ENCODE measurements at places on chromosomes 13 and 19.

DNA sequence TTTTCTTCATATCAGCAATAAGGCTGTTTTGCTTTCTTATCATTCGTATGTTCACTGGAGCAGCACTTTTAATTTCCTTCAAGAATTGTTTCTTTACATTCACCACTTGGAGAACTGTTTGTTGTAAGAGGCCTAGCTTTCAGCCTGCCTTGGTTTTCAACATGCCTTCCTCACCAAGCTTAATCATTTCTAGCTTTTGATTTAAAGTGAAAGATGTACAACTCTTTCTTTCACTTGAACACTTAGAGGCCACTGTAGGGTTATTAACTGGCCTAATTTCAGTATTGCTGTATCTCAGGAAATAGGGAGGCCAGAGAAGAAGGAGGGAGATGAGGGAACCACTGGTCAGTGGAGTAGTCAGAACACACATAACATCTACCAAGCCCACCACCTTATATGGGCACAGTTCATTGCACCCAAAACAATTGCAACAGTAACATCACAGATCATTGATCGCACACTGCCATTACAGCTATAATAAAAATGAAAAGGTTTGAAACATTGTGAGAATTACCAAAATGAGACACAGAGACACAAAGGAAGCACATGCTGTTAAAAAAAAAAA lies 181.4 kb upstream of the TUBA3C start:
- no peak for DNase-seq

DNA sequence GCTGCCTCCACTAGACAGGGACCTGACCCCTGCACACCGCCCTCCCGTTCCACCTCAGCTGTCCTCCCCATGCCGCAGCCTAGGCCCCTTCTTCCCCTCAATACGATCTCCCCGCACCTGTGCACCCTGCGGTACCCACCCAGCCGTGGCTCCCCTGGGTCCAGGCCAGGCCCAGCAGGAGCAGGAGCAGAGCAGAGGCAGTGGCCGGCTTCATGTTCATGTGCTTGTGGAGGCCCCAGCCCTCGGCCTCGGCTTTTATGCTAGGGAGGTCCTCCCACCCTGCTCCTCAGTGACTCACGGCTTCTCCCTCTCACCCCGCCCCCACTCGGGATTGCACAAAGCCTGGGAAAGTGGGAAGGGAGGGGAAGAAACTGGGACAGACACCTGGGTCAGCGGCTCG lies 11.4 kb upstream of the KRTDAP start:
- no peak for DNase-seq

DNA sequence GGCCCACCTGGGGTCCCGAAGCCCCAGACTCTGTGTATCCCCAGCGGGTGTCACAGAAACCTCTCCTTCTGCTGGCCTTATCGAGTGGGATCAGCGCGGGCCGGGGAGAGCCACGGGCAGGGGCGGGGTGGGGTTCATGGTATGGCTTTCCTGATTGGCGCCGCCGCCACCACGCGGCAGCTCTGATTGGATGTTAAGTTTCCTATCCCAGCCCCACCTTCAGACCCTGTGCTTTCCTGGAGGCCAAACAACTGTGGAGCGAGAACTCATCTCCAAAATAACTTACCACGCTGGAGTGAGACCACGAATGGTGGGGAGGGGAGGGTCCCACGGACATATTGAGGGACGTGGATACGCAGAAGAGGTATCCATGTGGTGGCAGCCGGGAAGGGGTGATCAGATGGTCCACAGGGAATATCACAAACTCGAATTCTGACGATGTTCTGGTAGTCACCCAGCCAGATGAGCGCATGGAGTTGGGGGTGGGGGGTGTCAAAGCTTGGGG lies 1.0 kb upstream of the ICAM5 start:
- no peak for DNase-seq

DNA sequence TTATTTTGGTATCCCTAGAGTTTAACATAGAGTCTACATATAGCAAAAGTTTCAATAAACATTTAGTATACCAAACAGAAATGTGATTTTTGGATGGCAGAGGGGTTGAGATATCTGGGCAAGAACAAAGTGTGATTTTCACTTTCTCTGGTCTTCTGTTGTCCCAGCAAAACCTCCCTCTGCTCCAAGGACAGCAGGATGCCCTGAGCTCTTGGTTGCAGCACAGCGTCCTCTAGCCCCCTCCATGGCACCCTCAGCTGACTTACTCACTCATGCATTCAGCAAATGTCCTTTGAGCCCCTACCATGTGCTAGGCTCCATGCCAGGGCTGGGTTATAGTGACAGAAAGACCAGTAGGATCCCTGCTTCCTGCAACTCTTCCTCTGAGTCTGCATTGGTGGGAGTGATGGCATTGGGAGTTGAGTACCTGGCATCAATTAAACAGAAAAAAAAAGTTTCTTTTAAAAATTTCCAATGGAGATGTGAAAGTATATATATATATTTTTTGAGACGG lies 104.8 kb upstream of the UBL3 start:
- no peak for DNase-seq

- no peak for DNase-seq
These were observed 131.3 kb downstream of the LACC1 start for GRCh38 chr13:44011036-44011435.

DNA sequence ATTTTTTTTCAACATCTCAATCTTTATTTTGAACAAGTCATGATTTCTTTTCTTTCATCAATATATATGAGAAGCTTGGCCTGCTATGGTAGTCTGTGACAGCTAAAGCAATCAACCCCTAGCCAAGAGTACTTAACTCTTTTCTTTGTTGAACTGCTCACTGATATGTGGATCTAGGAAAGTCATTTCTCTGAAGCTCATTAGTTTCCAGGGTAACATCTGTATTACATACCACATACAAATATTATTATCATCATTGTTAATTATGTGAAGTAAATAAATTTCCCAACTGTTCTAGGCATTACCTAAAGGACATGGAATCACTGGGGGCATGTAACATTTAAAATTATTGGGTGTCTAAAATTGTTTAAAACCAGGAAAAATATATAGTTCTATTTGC lies 267.3 kb downstream of the DCT start:
- DNase-seq: no peak

GRCh38 chr13:35475212-35475959 lies 1.1 kb downstream of the MAB21L1 start:
- DNase-seq: no peak

- peak; percentile 33 for DNase-seq
These were observed 165.6 kb downstream of the MZT1 start for GRCh38 chr13:72561791-72562190.

DNA sequence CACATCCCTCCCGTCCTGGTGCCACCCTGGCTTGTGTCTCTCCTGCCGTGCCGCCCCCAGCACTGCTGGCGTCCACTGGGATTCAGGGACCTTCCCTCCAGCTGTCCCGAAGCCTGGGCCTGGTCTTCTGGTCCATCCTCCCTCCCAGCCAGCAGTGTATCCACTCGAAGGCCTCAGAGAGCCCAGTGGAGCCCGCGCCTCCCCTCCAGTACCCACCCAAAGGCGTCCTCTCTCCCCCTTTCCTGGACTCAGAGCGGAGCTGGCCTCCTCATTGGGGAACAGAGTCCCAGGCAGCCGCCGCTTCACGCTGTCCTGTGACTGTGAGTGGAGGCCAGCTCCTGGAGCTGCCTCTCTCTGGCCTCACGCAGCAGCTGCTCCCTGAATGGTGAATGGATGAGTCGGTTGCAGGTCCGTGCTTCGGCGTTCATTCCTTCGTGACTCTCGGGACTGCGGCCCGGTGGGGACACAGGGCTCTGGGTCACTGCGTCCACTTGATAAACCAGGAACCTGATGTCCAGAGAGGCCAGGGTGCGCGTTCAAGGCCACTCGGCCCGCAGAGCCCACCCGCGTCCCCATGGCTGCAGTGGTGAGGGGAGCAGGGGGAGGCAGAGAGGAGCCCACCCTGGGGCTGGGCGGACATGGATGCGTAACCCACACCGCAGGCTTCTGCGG lies 12.1 kb downstream of the ONECUT3 start:
- DNase-seq: no peak

DNA sequence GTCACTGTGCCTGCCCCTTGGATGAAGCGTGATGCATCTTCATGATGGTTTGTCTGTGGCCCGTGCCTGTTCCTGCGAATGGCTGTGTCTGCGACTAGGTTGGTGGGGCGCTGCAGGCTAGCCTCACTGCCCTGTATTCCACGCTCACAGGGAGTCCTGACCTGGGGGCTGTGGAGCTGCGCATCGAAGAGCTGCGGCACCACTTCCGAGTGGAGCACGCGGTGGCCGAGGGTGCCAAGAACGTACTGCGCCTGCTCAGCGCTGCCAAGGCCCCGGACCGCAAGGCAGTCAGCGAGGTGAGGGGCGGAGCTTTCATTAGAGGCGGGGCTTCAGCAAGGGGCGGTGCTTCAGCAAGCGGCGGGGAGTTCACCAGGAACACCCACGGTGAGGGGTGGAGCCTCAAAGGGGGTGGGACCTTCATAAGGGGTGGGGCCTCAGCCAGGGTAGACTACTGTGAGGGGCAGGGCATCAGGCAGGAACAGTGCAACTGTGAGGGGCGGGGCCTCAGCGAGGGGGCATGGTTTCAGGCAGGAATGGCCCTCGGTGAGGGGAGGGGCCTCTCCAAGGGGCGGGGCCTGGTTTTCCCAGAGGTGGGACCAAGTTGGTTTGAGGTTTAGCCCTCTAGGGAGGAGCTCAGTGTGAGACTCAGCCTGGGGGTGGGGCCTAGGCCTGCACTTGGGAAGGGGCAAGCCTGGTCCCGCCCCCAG lies 17.2 kb downstream of the PKN1 start:
- no peak for DNase-seq

GRCh38 chr13:46288570-46289259 lies 77.0 kb downstream of the LRRC63 start:
- no peak for DNase-seq

DNA sequence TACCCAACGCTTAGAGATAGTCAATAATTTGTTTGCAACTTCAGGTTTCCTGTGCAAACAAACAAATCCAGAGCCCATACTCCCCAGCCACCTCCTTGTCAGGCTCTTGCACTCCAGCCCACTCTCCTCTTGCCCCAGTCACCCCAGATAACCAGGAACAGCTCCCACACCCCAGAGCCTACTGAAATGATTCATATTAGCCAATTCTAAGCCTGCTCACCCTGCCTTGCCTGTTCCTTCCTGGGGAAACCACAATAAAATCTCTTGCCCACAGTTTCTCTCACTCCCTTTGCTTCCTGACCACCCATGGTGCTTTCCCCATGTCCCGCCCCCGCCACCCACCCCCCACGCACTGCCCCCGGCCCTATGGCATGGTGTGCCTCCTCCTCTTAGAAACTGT lies 3.8 kb upstream of the ACTL9 start:
- DNase-seq: no peak

GRCh38 chr19:36108684-36109083 lies 2.3 kb upstream of the OVOL3 start:
- no peak for DNase-seq

GRCh38 chr13:23671897-23672296 lies 101.7 kb downstream of the TNFRSF19 start:
- no peak for DNase-seq

GRCh38 chr13:22027566-22027965 lies 356.7 kb downstream of the FGF9 start:
- no peak for DNase-seq

All from C1 segment of cervical spinal cord (tissue), 14 donors.